Hematopoietic multipotent progenitor cell treated with erythropoietin and hydrocortisone succinate and interleukin-3 and kit ligand, for 8 days (in vitro differentiated cells): ENCODE measurements at places on chromosomes 7 and 10.

DNA sequence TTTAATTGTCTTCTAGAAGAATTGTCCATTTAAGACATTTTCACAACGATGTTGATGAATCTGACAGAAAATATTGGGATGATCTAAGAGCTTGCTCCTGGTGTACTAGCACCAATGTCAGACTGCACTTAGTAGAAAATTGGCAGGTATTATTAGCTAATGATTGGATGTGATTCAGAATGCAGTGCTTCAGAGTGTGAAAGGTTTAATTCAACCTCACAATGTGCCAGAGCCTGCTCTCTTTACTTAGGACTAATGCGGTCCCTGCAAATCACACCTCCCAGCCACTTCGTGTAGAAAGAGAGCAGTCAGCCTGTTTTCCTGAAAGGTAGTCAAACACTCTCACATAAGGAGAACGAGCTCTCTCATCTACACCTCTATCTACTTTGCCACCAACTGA, 197.5 kb downstream of the ZNF438 start:
- no peak for DNase-seq

GRCh38 chr7:46835556-46835955, 746.4 kb downstream of the TNS3 start:
- no peak for DNase-seq

GRCh38 chr10:6643962-6644361, 63.9 kb upstream of the PRKCQ start:
- no peak for DNase-seq

DNA sequence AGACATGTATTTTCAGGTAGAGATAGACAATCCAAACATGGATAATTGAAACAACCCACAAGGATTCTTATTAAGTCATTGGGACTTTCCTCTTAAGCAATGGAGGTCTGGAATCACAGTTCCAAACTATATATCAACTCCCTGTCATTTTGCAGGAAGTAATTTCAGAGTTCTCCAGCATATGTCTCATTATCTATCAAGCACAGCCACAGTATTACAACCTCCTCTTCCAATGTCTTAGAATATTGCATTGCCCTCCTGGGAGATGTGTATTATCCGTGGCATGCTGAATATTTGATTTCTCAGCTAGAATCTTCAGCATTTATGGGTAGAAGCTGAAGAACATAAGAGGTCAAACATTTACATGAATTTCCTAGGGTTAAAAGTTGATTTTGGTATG, 1255.8 kb downstream of the SORCS1 start:
- DNase-seq, result no peak

GRCh38 chr7:2353936-2354185, 766 bp upstream of the EIF3B start:
- DNase-seq, result peak; percentile 86

DNA sequence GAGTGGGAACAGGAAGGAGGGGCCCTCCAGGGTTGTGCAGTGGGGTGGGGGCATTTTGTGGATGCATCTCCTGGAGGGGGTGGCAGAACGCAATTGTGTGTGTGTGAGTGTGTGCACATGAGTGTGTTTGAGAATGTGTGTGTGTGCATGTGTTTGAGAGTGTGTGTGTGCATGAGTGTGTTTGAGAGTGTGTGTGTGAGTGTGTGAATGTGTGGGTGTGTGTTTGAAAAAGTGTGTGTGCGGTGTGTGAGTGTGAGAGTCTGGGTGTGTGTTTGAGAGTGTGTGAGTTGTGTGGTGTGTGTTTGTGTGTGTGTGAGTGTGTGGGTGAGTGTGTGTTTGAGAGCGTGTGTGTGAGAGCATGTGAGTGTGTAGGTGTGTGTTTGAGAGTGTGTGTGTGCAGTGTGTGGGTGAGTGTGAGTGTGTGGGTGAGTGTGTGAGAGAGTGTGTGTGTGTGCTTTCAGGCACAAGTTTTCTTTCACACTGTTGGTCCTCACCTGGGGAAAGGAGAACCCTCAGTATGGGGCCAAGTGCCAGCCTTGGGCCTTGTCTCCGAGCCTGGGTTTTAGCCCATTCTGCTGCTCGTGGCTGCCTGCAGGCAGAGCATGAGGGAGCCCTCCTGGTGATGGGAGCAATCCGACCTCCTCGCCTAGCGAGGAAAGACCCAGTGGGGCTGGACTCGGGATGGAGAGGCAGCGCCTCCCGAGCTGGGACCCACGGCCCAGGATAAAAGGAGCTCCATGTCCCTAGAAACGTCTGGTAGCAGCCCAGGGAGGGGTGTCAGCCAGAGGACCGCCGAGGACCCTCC, 35.6 kb downstream of the CDH23 start:
- DNase-seq, result no peak
